Pons (tissue), 1 donor: ENCODE measurements at places on chromosomes 12 and 14.
A peak's percentile ranks its signal among the peaks of the same experiment; 100 is the strongest.

GRCh38 chr14:91244501-91244901 is at the start of gene GPR68:
GPR68 (minus strand) TSS chr14:91244704; CDS start chr14:91235050, 9,654 bp downstream.
- peak; percentile 65 for DNase-seq

DNA sequence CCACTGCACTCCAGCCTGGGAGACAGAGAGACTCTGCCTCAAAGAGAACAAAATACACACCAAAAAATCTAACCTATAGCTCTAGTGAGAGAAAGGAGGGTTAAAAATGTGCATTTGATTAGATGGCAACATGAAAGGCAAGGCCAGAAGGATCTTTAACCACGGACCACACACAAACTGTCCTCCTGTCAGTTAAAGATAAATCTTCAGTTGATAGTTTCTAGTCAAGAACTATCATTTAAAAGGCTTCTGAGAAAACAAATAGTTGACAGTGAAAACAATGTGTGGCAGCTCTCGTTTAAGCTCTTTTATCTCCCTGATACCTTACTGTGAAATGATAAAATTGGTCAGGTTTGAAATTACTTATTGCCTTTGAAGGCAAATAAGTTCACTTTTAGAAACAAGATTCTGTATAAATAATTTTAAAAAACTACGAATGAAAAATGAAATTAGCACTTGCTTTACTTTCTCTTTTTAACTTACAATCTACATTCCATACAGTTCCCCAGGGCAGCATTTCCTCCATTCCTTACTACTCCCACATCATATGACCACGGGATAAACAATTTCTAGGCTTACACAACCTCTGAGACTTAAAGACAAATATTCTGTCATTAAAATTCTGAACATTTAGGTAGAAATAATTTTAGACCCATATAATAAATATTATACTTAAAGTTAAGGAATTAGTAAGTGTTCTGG is 71.4 kb upstream of the GNPNAT1 start:
- DNase-seq, result no peak

GRCh38 chr12:19095331-19095730 is 34.2 kb upstream of the PLEKHA5 start:
- no peak for DNase-seq

- no peak for DNase-seq
Observed at GRCh38 chr12:20950248-20950647, 139.7 kb downstream of the SLCO1B3 start.

GRCh38 chr12:31460024-31460423 is 130.9 kb downstream of the DENND5B start:
- no peak for DNase-seq

DNA sequence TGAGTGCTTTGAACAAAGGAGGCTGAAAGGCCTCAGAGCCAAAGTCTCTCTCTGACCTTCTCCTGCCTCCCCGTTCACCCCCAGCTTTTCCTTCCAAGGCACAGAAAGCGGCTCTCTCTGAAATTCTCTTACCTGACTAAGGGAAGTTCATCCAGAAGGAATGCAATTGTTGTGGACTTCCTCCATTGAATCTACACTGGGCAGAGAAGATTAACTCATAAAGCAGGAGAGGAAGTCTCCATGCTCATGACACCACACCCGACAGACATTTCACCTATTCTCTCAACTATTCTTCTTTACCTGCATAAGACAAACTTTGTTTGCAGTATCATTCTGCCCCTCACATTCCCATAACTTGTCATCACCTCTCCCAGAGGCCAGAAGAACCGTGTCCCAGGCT is 129.3 kb upstream of the CCDC175 start:
- DNase-seq, result no peak

GRCh38 chr12:51593021-51593420 is 2.0 kb downstream of the SCN8A start:
- DNase-seq, result no peak

- no peak for DNase-seq
Observed at GRCh38 chr14:27686137-27686536, 1080.5 kb upstream of the FOXG1 start.

GRCh38 chr12:7121324-7121723 is 7.4 kb downstream of the RBP5 start:
- no peak for DNase-seq

DNA sequence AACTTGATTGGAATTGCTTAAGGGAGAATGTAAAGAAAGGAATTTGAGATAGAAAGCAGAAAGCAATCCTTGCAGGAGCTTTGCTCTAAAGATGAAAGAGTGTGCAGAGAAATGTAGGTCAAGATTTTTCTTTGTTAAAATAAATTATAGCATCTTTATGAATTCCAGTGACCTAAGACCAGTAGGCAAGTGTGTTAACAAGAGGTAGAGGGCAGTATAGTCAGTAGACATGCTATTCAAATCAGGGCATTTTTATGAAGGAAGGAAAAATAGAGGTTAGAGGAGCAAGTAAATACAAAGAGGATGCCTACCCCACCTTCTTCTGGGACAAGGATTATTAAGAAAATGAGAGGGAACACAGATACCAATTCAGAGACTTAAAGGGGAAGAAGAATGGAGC is 148.5 kb downstream of the PLCZ1 start:
- DNase-seq, result no peak

DNA sequence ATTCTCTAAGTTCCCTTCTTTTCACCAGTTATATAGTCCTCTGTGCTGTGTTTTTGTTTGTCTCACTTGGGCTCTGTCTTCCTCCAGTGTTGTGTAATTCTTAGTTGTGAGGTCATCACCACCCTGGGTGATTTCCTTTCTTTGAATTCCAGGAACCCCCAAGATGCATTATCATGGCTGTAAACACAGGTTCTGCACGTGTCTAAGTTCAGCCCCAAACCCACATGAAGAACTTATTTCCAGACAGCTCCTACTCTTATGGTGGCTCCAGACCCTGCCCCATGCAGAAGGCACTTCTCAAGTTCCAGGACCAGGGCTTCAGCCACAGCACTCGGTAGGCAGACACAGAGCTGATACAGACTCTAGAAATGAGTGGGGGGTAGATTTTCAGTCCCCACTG is 560.5 kb downstream of the BCL11B start:
- DNase-seq, result no peak

- no peak for DNase-seq
Observed at GRCh38 chr12:29346769-29347421, 34.1 kb downstream of the ERGIC2 start.

DNA sequence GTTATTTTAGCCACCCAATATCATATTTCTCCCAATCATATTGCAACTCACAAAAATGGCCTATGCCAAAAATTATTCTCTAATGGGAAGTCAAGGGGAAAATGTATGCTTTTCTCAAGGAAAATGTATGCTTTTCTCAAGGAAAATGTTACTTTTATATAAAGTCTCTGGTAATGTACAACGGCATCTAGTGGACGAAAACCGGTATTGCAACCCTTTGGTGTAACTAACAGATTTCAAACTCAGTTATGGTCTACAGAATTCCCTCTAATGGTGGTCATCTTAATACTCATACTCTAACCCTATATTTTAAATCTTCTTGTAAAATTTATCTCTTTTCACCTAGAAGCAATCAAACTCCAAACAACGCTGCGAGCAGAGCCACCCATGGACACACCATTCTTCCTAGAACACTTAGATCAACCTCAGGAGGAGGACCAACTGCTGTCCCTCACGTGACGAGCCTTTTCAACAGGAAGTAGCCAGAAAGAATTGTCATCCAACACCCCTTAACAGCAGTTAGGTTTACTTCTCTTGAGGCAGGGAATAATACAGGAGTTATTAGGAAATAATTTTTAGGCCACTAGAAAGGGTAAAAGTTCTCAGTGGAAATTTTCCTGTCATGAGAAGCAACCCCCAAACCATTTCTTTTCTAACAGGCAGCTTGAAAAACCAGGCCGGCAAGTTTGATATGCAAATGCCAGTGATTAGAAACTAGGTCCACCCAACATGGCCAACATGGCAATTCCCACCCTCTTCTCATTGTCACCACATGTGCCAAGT is 20.1 kb downstream of the APOBEC1 start:
- peak; percentile 35 for DNase-seq

DNA sequence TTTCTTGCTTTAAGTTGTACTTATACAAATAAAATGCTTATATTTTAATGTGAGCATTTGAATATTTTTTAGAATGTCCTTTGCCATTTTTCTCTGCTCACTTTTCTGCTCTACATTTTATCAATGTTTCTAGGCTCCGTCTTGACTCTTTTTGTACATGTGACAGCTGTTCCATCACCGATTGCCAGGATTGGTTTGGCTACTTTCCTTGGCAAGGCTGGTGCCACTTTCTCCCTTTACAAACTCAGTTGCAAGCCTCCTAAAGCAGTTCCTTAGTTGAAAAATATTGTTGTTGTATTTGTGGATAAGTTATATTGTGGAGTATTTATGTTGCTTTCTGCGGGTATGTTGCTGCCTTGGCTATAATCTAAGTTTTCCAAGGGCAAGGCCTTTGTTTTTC is 63.4 kb downstream of the DACT1 start:
- DNase-seq, result peak; percentile 37

GRCh38 chr14:101451166-101451565 is 110.1 kb upstream of the DIO3 start:
- no peak for DNase-seq

DNA sequence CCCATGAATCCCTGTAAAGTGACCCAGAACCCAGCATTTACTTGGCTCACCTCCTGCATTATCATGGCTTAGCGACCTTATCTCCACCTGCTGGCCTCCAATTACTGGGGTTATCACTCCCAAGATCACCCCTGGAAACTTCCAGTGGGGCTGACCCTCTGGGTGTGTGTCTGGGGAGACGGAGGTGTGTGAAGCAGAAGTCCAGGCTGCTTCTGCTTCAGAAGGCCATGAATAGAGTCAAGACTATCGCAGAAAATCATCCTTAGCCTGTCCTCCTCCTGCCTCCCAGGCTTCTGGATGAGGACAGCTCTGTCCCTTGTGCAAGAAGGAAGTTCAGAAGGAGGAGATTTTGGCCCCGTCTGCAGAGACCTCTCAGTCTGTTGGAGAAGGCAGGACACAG is 408 bp upstream of the KRT72 start:
- no peak for DNase-seq

DNA sequence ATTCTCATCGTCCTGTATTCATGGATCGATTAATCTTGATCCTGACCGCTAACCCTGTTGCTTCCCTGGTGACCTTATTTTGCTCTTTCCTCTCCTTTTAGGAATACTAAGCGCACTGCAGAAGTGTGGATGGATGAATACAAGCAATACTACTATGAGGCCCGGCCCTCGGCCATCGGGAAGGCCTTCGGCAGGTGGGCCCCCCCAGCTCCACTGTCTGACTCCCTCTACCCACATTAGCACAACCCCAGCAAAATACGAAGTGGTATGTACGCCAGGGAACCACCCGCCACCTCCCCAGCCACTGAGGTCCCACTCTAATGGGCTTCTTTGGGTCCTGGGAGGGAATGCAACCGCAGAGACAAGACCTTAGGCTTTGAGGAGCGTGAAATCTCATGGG is 58.7 kb downstream of the ERH start:
- DNase-seq, result no peak

DNA sequence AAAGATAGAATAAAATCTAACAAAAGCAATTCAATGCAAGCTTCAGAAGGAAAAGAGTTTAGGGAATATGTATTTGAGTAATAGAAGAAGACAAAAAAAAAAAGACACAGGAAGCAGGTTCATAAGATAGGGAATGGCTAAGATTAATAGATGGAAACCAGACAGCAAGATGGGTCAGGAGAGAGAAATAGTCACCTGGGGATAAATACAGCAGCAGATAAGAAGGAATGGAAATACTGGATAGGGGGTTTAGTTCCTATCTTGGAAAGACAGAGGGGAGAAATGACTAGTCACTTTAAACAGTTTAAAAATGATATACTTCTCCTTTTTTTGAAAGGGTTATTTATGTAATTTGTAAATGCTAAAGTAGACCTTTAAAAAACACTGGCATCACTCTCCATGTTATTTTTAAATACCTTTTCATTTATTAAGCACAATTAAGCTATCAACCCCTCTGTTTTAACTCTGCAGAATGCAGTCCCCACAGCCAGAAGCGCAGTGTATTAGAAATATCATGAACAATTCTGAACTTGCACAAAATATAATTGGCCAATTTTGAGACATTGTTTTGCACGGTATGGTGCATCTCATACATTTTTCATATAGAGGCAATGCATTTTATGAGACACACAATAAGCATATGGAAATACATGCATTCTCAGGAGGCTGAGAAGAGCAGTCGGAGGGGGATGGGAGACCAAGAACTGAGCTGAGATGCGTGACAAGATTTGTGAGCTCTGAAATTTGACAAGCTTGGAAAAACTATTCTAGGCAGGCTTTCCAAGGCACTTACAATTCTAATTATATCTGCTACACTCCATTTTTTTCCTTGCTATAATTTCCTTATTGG is 303.4 kb upstream of the PRICKLE1 start:
- DNase-seq, result no peak

GRCh38 chr14:55762595-55763232 is 182.7 kb downstream of the KTN1 start:
- DNase-seq, result no peak

- no peak for DNase-seq
Observed at GRCh38 chr14:50647753-50648152, 20.4 kb downstream of the SAV1 start.

GRCh38 chr12:1738446-1738845 is 47.6 kb downstream of the ADIPOR2 start:
- no peak for DNase-seq

DNA sequence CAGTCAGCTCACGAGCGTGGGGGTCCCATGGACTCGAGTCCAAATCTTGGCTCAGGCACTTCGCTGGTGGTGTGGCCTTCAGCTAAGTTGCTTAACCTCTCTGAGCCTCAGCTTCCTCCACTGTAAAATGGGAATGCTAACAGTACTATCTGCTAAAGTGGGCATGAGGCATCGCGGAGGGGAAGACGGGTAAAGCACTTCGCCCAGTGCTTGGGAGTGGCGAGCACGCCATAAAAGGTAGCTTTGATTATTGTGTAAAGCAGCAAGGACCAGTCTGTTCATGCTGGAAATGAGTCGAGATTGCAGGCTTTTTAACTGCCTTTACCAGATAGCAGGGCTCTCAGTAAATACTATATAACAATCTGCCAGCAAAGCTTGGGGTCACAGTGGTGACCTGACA is 24.5 kb downstream of the HRK start:
- no peak for DNase-seq

DNA sequence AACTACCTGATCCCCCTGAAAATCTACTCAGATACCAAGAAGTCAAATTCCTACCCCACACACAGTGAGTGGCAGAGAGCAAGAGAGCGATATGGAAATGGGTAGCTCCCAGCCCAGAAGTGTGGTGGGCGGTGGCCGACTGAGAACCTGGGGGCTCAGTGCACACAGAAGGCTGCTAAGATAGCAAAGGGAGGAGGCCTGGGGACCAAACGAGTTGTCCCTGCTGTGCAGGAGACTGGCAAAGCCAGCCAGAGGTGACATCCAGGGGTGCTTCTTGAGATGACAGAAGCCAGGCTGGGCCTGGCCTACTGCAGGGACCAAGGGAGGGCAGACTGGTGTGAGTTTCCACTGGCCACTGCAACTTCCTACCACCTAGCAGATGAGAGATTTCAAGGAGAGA is 52.9 kb downstream of the VWF start:
- no peak for DNase-seq

- no peak for DNase-seq
Observed at GRCh38 chr12:6288235-6288634, 22.2 kb upstream of the PLEKHG6 start.

- DNase-seq, result peak; percentile 17
Observed at GRCh38 chr14:67358924-67359774, 455 bp downstream of the ATP6V1D start.
